Activated CD8-positive, alpha-beta T cell treated with anti-CD3 and anti-CD28 coated beads for 36 hours (primary cell): ENCODE measurements at places on chromosomes 3 and 15. TPM values are rescaled to one million over a fixed set of nuclear protein-coding genes. Genes with fewer than 3 reads are reported as not detected.

The ZNF592 gene
- 18.3 TPM for total RNA-seq

GRCh38 chr3:135460273-135460672 is 505.3 kb upstream of the PPP2R3A start:
- no peak overlapping the region for H3K27ac ChIP-seq
- DNase-seq = no peak
- no peaks in the 10 kb centered on the region for H3K4me1 ChIP-seq

DNA sequence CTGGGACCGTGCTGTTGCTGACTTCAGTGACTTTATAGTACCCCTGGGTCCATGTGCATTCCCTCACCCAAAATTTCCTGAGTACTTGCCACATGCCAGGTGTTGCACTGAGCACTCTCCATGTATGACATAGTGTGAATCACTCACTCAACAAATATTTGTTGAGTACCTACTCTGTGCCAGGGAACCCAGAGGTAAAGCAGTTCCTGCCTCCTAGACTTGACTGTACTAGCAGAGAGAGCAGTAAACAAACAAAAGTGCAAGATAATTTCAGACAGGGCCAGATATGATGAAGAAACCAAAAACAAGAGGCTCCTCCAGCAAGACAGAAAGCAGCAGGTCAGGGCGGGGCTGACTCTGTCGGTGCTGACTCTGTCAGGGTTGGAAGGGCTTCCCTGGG is 12.2 kb downstream of the TGM4 start:
- no peak overlapping the region for H3K27ac ChIP-seq
- H3K4me3 ChIP-seq = no peak overlapping the region
- H3K27me3 ChIP-seq = peaks cover 10% of the 10 kb centered on the region
- DNase-seq = no peak

- H3K4me1 ChIP-seq = no peaks in the 10 kb centered on the region
- H3K27ac ChIP-seq = no peak overlapping the region
- peaks cover 3% of the 10 kb centered on the region for H3K27me3 ChIP-seq
- no peak for DNase-seq
- H3K36me3 ChIP-seq = no peaks in the 10 kb centered on the region
- no peak overlapping the region for H3K4me3 ChIP-seq
Observed at GRCh38 chr3:194036842-194037241, 99.1 kb upstream of the HES1 start.

DNA sequence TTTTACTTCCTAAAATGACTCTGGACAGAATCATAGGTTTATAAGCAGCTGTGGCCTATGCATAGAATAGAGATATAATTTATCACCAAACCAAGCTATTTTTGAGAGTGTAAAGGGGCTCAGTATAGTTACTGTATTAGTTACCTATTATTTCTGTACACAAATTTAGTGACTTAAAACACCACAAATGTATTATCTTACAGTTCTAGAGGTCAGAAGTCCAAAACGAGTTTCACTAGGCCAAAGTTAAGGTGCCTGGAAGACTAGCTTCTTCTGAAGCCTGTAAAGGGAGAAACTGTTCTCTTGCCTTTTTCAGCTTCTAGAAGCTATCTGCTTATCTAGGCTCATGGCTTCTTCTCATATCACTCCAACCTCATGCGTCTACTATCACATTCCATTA is 30.1 kb downstream of the CCDC54 start:
- no peak for DNase-seq
- no peaks in the 10 kb centered on the region for H3K4me1 ChIP-seq
- no peak overlapping the region for H3K27ac ChIP-seq
- H3K27me3 ChIP-seq = no peaks in the 10 kb centered on the region
- H3K36me3 ChIP-seq = peaks cover 2% of the 10 kb centered on the region

GRCh38 chr3:177772908-177773557 is 575.8 kb upstream of the TBL1XR1 start:
- H3K4me3 ChIP-seq = no peak overlapping the region
- no peak for DNase-seq
- peaks cover 2% of the 10 kb centered on the region for H3K36me3 ChIP-seq
- no peaks in the 10 kb centered on the region for H3K27me3 ChIP-seq
- H3K4me1 ChIP-seq = peaks cover 4% of the 10 kb centered on the region

The FAM81A gene
- 1.5 TPM for total RNA-seq

DNA sequence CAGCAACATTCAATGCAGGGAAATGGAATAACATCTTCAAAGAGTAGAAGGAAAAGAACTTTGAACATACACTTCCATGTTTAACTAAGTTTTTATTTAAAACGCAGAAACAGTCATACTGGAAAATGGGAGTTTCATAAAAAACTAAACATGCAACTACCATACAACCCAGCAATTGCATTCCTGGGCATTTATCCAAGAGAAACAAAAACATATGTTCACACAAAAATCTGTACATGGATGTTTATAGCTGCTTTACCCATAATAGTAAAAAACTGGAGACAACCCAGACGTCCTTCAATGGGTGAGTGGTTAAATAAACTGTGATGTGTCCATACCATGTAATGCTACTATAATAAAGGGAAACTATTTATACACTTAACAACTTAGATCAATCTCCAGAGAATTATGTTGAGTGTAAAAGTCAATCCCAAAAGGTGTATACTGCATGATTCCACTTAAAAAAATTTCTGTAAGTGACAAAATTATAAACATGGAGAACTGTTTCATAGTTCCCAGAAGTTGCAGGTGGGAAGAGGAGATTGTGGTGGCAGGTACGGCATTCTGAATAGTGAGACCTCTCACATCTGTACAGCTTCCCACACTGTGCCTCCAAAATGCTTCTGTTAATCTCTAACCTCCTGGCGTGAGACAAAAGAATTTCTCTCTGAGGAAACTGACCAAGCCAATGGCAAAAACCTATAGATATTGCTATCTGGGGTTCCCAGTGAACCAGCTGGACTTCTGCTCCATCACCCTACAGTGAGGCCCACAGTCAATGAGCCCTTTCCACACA is 23.1 kb downstream of the ISG20 start:
- H3K36me3 ChIP-seq = no peaks in the 10 kb centered on the region
- DNase-seq = no peak
- H3K27ac ChIP-seq = no peak overlapping the region
- H3K27me3 ChIP-seq = no peaks in the 10 kb centered on the region
- peaks cover 49% of the 10 kb centered on the region for H3K4me1 ChIP-seq
